ENCODE measurements at places on chromosomes 4 and X.

- DNase-seq = peak; percentile 6
These were observed 269.6 kb downstream of the GBA3 start for GRCh38 chr4:22962295-22962694.

DNA sequence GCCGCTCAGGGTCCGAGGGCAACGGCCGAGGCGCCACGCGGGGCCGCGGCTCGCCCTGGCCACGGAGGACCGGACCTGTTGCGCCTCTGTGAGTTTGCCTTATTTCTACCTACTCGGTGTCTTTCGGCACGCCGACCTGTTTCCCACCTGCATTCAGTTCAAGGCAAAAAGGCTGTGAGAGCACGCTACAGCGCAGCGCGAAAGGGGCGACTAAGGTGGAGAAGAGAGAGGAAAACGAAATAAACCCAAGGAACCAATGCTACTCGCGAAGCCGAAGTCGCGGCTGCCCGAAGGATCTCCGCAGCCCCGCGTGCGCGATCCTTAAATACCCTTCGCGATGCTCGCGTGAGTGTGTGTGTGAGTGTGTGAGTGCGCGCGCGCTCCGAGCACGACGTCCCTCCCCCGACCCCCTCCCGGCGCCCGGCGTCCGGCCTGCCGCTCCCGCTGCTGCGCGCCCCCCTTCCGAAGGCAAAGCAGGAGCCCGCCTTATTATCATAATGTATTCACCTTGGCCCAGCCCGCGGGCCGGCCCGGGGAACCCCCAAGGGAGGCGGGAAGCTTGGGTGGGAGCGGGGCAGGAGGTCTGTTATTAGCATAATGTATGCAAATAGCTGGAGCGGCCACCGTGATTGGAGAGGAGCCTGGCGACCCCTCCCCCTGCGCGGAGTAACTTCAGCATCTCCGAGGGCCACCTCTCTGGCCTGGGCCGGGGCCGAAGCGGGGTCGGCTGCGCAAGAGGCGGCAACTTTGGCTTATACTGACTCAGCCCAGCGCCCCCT lies at the start of gene COL25A1:
Gene COL25A1 (minus strand): TSS at position 298 of the 779 bp plus-strand sequence.
- DNase-seq = peak; percentile 14

DNA sequence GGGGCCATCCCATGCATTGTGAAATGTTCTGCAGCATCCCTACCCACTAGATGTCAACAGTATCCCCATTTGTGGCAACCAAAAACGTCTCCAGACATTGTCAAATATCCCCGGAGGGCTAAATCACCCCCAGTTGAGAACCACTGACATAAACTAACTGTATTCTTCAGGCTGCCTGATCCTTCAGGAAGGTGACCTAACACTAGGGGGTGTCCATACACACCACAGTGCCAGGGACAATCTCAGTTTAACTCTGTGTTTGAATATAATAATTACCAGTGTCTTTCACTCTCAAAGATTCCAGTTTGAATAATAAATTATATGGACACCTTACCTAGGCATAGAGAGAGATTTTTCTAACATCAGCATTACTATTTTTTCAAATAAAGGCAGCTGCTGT lies 6.4 kb downstream of the ACE2 start:
- no peak for DNase-seq

- peak; percentile 6 for DNase-seq
These were observed 67.4 kb upstream of the INPP4B start for GRCh38 chr4:142913461-142914030.

GRCh38 chrX:53882331-53882730 lies 161.9 kb downstream of the PHF8 start:
- peak; percentile 7 for DNase-seq

- DNase-seq = no peak
These were observed 13.8 kb downstream of the CENPC start for GRCh38 chr4:67531379-67531962.

- peak; percentile 43 for DNase-seq
These were observed 297.4 kb downstream of the ANKRD50 start for GRCh38 chr4:124415146-124415545.

DNA sequence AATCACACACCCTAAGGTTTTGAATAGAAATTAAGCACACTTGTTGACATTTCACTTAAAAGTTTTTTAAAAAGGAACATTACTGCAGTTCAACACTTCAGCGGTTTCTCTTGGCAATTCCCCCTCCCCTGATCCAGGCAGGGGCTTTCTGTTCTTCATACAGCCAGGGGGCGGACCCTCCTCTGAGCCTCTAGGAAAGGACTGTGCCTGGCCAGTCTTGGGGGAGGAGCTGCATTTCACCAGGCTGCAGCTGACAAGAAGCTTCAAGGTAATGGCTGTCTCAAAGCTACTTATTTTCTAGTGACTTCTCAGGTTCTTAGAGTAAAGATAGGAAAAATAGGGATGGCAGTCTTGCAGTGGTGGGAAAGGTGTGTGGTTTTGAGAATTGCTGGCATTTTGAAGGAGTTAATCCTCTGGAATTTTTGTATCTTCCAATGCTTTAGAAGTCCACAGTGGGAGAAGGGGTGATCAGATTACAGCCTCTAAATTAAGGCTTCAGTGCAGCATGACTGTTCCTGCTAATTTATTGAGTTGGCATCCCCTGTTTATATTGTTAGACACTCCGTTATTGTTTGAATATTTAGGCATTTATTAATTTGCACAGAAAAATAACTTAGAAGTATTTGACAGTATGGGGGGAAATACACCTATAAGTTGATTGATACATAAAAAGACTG lies 33.5 kb downstream of the PWWP3B start:
- DNase-seq = no peak

- no peak for DNase-seq
These were observed 38.9 kb downstream of the SPRY1 start for GRCh38 chr4:123435246-123436113.

DNA sequence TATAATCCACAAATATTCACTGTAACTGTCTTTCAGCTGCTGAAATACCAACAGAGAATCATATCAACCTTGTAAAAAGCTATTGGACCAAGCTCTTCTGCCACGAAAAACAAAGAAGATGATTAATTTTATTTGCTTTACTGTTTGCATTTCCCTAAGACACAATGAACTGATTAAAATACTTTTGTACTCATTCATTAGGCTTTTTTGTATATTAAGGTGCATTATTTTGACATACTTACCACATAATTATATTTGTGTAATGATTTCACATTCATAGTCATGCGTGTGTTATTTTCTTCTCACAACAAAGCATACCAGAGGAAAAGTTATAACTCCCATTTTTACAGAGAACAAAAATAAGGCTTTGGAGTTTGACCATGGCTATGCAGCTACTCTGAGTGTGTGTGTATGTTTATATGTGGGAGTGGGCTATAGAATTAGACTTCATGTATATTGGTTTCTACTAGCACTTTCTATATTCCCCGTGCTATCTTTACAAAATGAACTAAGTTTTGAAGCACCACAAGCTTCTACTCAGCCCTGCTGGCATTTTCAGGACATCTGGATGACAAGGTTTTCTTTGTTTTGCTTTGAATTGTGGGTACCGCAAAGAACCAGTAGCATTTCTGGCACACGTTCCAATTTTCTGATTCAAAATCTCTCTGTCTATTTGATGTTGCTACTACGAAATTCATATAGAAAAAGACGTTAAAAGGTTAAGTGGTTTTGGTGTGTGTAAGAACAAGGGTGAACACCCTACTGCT lies 11.0 kb upstream of the FGF5 start:
- peak; percentile 76 for DNase-seq

DNA sequence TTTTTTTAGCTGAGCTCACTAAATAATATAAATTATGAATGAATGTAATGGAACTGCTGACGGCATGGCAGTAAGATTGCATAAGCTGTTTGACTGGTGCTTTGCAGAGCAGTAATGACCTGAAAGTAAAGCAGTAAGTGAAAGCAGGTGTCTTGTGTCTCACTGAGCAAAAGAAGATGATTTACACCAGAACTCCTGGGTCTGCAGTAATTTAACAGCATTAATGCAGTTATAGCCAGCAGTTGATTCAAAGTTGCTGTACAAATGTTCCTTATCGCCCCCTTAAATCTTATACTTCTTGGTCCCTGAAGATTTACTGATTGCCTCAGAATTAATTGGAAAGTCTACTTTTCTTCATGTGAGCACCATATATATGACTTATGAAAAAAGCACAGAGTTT lies 187.7 kb downstream of the DCTD start:
- DNase-seq = no peak

- no peak for DNase-seq
These were observed 35.6 kb downstream of the INTS6L start for GRCh38 chrX:135556055-135556454.

DNA sequence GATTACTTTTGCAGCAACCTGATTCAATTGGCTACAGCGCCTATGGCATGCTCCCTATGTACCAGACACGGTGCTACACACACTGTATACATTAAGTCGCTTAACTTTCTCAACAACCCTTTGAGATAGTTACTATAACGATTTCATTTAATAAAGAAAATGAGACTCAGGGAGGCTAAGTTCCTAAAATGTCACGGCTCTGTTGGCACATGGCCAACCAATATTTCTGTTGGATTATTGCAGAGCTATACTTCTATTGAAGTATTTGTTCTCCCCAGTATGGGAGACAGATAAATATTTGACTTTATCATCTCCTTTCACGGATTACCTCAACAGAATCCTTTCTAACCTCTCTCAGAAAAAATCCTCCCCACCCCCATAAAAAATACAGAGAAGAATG lies 25.3 kb downstream of the CLNK start:
- no peak for DNase-seq

- DNase-seq = peak; percentile 55
These were observed 119.8 kb downstream of the NEK1 start for GRCh38 chr4:169492436-169493163.

DNA sequence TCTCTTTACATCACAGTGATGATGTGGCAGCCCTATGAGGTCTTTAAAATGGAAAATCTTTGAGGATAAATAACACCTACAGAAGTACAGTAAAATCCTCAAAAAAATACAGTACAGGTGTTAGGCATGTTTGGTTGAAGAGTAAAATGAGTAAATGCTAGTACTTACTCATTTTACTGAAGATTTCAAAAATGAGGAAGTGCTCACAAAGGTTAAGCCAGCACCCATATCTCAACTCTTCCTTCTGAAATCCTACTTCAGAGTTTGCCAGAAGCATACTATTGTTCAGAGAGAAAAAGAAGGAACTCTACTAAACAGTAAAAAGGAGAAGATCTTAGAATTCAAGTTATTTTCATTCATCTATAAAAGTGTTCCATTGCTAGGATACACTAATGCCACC lies 130.9 kb downstream of the CBR4 start:
- DNase-seq = no peak

DNA sequence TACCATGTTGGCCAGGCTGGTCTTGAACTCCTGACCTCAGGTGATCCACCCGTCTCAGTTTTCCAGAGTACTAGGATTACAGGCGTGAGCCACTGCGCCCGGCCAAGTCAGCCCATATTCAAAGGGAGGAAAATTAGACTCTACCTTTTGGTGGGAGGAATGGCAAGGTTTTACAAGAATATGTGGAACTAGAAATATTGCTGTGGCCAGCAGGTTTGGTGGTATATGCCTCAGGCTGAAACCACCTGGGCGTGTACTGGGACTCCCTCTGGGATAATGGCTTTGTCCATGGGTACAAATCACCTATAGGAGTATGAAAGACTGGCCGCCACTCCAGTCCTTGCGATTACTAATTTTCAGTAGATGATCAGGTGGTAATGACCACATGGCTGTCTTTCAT lies 32.4 kb downstream of the SAT1 start:
- DNase-seq = no peak

GRCh38 chr4:179285696-179286095 lies 1843.5 kb upstream of the AGA start:
- no peak for DNase-seq

DNA sequence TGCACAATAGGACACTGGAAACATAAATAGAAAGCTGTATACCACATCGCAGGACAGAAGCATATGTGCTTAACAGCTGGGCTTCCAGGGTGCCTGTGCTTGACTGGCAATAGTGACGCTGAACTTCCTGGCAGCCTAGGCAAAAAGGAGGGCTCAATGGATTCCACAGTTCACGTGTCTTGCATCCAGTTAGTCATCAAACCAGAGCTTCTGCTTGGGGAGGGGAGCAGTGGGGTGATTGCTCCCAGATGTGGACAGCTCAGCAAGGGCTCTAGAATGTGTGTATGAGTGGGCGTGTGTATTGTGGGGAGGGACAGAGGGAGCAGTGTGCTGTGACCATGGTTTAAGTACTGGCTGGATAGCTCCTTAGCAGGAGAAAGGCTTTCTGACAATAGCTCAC lies 2.3 kb downstream of the PRRG3 start:
- peak; percentile 96 for DNase-seq

DNA sequence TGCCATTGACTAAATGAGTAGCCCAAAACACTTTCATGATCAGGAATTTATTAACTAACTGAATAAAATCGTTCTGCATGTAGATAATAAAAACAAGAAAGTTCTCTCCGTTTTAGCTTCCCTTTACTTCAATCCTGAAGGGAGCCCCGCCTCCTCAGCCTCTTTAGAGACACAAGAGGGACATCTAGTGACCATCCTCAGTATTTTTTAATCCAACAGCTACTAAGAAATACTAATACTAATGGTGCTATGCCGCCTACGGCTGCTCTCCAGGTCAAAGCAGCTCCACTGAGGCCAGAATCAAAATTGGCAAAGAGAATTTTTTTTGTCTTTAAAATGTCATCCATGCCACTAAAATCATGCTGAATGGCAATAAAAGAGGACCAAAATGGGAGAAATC lies 3.2 kb upstream of the PCDH19 start:
- peak; percentile 61 for DNase-seq

- DNase-seq = peak; percentile 67
These were observed 3.4 kb downstream of the SPARCL1 start for GRCh38 chr4:87525636-87526295.

GRCh38 chr4:113442826-113443225 lies 318.7 kb downstream of the CAMK2D start:
- DNase-seq = no peak

DNA sequence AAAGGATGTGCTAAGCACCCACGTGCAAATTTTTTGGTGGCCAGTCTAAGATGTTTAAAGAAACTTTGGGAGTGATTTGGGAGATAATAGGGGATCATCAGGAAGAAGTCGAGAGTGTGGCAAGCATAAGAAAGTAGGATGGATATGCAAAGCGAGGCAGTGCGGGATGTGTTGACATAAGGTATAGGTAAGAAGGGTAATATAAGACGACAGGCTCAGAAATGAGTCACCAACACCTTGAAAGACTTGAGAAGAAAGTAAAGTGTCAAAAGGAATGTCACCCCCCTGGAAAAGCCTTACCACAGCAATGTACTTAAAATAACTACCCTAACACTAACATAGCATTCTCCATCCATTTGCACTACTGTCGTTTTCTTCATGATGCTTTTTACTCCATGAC lies 69.8 kb upstream of the BMP2K start:
- no peak for DNase-seq

GRCh38 chr4:13537832-13538177 lies 6.5 kb downstream of the NKX3-2 start:
- DNase-seq = no peak

GRCh38 chrX:48782795-48783194 lies 3.6 kb upstream of the GATA1 start:
- no peak for DNase-seq

- DNase-seq = no peak
These were observed 35.3 kb downstream of the FAM13A start for GRCh38 chr4:89021684-89022083.

GRCh38 chrX:137031517-137032340 lies 2.1 kb downstream of the GPR101 start:
- peak; percentile 44 for DNase-seq

Data from fibroblast of mammary gland (primary cell).